ENCODE measurements at places on chromosomes 4 and X.
A peak's percentile ranks its signal among the peaks of the same experiment; 100 is the strongest.

- DNase-seq = no peak
Measured at GRCh38 chrX:7147413-7147977, at the start of gene STS. TSS of gene STS (plus strand) at chrX:7147712. CDS start at chrX:7253200, 105,488 bp downstream.

DNA sequence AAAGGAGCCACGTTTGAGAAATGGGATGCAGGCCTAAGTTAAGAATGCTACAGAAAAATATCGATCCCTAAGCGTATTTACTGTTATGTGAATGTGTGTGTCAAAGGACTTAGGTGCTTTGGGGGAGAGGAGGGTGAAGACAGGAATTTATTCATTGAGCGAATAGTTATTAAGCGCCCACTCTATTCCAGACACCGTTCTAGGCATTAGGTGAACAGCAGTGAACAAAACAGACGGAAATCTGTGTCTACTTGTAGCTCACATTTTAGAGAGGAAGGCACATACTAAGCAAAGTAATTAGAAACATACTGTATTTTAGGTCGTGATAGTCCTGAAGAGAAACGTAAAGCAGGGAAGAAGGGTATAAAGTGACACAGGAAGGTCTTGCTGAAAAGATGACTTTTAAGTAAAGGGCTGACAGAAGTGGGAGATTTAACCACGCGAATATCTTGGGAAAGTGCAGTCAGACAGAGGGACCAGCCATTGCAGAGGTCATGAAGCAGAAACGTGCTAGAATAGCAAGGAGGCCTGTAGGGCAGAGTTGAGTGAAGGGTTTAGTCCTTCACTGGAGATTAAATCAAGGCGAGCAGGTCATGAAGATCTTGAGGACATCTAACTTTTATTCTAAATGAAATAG lies 541 bp downstream of the AIMP1 start:
- DNase-seq = no peak

DNA sequence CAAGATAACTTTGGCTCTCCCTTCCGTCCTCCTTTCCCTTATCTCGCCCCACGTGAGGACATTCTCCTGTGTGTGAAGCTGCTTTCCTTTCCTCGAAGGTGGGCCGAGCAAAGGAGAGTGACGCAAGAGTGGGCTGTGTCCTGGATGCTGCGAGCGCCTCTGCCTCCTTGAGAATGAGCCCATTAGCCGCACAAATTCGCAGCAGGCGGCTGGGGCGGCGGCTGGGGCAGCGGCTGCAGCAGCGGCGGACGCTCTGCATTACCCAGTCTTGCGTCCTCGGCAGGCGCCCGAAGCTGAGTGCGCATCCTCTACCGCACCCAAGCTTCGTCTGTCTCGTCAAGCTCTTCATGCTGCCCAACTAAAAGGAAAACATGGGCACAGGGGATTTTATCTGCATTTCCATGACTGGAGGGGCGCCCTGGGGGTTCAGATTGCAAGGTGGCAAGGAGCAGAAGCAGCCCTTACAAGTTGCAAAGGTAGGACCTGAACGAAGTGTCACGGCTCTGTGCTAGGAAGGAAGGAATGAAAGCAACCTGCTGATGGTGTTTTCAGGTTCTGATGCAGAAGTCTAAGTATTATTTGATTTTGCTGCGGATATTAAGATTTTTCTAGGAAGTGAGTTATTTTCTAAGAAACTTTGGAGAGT lies at the start of gene SYNPO2:
SYNPO2 (plus strand) TSS at position 189 of the 646 bp plus-strand sequence; CDS start at position 372, 183 bp downstream.
- DNase-seq = peak; percentile 63

- DNase-seq = no peak
Measured at GRCh38 chr4:16669036-16669435, 229.4 kb downstream of the LDB2 start.

- no peak for DNase-seq
Measured at GRCh38 chrX:7116081-7116480, 31.4 kb upstream of the STS start.

- DNase-seq = no peak
Measured at GRCh38 chr4:41213625-41214135, 662 bp downstream of the APBB2 start.

DNA sequence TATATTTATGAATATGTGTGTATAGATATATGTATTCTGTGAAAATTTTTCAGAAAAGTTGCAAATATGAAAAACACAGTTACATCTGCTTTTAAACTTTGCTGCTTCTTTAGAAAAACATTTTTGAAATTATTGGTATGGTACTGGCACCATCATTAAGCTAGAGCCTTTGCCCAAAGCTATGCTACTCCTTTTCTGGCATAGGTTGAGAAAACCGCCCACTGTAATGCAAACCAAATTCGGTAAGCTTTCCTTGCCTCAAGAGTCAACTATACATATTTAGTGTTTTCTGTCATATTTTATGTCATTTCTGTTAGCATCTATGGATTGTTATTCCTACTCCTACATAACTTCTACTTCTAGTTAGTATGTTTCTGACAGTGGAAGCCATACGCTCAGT lies 50.7 kb downstream of the ANTXR2 start:
- no peak for DNase-seq

- no peak for DNase-seq
Measured at GRCh38 chrX:103414561-103414960, 38.2 kb downstream of the BEX3 start.

DNA sequence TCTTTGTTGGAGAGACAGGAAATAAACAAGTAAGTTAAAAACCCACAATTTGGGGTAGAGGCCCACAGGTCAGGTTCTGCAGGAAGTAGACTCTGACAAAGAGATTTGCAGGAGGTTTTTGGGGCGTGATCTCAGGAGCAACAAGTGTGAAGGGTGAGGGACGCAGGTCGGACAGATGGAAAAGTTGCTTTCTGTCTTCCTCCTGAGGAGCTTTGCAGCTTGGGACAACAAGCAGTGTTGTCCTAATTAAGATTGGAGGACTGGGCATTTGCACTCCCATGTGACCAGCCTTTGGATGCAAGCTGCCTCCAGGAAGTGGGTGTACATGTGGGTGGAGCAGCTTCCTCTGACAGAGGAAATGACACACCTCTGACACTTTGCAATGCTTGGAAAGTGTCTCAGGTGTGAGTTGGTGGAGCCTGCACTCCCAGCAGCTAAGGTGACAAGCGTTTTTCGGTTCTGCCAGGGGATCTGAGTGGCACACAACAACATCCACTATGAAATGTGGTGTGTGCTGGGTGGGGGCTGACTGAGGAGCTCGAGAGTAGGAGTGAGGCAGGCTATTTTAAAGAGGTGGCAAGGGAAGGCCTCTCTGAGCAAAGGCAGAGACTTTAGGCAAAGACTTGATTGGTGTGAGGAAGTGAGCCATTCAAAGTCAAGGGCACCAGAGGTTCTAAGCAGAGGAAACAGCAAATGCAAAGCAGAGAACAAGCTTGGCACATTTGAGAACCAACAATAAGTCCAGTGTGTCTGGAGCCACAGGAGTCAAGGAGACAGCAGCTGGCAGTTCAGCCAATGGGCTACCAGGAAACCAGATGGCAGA lies 339.8 kb upstream of the GATB start:
- no peak for DNase-seq

GRCh38 chr4:41969671-41970070 lies 11.9 kb upstream of the DCAF4L1 start:
- DNase-seq = no peak

GRCh38 chr4:17701138-17701839 lies 80.1 kb downstream of the FAM184B start:
- DNase-seq = no peak
